ENCODE measurements at places on chromosomes 16 and 17. TPM values are rescaled to one million over a fixed set of nuclear protein-coding genes. Genes with fewer than 3 reads are reported as not detected.

Gene FBXL19
- 9.6 TPM for total RNA-seq

GRCh38 chr16:4481526-4481925 is 5.3 kb downstream of the HMOX2 start:
- no peak for DNase-seq

GRCh38 chr16:62869837-62870236 is 833.6 kb upstream of the CDH8 start:
- DNase-seq = no peak

DNA sequence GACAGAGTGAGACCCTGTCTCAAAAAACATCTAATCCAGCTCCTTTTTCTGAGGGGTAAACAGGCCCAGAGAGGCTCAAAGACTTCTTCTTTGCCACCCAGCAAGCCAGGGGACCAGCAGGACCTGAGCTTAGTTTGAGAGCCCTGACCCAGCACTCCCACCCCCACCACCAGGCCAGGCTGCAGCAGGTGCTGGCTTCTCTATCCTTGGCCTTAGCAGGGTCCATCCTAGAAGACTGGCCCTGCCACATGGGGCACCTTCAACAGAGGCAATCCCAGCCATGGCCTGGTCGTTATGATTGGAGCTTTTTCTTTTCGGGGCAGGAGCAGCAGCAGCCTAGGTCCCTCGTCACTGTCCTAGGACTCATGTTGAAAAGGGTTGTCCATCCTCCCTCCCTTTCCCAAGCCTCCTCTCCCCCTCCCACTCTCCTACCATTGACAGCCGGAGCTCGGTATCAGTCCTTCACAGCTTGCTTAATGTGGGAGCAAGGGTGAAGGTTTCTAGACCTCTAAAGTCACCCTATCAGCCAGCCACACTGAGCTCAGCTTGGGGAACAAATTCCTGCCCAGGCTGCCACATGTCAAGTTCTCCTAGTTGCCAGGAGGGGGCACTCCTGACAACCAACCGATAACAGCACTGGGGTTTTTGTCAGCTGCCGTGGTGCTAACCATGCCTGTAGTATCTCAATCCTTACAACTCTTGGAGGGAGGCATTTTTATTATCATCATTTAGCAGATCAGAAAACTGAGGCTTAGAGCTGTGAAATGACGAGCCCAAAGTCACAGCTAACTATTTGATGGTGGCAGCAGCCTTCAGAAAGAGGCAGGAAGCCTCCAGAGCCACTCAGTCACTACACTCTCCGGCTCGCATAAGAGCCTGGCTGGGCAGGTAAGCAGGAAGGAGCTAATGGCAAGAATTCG is 11.2 kb downstream of the MRPL27 start:
- no peak for DNase-seq

- DNase-seq = no peak
These were observed 32.3 kb downstream of the PECAM1 start for GRCh38 chr17:64358261-64358788.

DNA sequence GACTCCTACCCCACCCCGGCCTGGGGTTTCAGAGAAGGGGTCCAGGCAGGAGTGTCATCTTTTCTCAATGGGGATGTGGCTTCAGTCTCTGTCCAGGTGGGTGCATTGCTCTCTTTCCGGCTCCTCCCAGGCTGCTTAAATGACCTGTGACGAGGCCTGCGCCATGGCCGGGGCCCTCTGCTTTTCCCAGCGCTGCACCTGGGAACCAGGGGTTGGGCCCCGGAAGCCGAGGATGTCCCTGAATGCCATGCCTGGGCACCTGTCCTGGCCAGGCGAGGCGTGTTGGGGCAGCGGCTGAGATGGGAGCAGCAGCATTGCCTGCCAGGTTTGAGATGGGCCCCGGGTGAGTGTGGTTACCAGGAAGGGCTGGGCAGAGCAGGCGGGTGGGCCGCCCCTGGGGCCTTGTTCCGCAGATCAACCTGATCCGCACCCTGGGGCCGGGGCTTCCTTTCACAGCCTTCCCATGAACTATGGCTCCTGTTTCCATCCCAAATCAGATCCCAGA is 147.4 kb downstream of the SEC14L1 start:
- DNase-seq = no peak

DNA sequence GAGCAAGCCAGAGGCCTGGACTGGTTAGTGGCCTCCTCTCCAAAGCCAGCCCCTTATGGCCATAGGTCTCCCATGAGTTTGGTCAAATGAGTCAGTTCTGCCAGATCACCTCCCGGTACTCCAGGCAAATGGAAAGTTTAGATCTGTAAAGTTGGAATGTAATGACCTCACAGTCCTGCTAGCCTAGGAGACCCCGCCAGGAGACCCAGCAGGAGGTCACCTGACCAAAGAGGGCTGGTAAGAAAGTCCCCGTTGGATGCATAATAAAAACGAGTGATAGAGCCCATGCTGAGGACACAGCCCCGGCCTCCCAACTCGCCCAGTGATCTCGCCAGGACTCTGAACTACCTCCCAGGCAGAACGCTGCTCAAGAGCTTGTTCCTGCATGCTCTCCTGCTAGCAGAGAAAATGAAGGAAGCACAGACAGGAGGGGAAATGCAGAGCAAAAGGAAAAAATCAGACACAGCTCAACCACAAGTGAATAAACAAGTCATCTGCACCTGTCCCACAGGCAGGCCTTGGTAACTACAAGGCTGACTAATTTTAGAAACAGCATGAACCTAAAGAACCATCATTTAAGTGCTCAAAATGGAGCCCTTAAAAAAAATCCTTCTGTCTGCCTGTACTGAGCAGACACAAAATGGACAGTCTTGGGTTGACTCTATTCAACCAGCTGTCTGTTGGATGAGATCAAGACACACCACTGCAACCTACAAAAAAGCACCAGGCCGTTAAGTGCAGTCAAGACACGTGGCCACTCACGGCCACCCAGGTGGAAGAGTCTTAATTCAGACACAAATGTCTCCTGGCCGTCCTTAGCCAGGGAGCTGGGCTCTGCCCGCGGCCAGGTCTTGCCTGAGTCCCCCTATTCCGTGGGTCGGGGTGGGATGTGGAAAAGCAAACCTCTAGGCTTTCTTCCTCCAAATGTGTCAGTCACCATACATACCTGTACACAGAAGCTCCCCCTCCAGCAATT is 9.2 kb downstream of the CDIP1 start:
- no peak for DNase-seq

DNA sequence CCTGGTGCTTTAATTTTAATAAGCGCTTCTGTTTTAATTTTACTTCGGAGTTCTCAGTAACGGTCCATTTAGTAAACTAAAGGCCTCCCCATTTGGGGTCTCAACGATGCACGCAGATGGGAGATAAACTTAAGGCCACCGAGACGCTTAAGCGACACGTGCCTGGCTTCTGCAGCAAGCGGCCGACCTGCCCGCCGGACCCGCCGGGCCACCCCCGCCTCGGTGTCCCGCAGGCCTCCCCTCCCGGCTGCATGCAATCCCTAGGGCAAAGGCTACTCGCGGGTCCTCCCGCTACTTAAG is 592 bp downstream of the GCSH start:
- no peak for DNase-seq

DNA sequence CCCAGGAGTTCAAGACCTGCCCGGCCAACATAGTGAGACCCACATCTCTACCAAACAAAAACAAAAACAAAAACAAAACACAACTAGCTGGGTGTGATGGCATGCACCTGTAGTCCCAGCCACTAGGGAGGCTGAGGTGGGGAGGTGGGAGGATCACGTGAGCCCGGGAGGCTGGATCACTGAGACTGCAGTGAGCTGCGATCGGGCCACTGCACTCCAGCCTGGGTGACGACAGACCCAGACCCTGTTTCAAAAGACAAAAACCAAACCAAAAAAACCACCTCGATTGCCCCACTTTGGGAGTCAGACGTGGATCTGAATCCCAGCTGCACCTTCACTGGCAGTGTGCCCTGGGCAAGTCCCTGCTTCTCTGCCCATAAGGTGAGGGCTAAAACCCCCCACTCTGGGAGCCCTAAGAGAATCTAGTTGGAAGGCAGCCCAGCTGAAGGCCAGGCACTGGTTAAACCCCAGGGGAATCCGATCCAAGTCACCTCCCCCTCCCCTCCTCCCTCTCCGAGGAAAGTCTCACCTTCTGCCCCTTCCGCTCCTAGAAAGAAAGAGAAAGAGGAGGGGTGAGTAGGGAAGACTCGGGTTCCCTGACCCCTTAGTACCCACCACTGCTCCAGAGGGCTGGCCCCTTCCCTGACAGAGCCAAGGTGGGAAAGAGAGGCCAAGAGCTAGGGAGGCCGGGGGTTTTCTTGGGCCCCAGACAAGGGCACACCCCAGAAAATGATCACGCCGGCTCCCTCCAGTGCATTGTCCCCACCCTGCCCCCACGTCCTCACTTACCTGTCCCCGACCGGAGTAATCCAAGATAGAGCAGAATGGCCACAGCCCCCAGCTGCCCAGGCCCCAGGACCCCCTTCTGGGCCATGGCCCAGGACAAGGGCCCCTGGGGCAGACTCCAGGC is 647 bp downstream of the PRSS8 start:
- no peak for DNase-seq

Gene NPIPB6
- total RNA-seq = 4.1 TPM

Gene EFNB3
- total RNA-seq = 3.3 TPM

GRCh38 chr16:69564845-69565670 is 708 bp upstream of the NFAT5 start:
- DNase-seq = peak; percentile 25

Gene PTX4
- total RNA-seq = not detected

GRCh38 chr17:7655541-7655840 is 4.8 kb downstream of the ATP1B2 start:
- DNase-seq = no peak

DNA sequence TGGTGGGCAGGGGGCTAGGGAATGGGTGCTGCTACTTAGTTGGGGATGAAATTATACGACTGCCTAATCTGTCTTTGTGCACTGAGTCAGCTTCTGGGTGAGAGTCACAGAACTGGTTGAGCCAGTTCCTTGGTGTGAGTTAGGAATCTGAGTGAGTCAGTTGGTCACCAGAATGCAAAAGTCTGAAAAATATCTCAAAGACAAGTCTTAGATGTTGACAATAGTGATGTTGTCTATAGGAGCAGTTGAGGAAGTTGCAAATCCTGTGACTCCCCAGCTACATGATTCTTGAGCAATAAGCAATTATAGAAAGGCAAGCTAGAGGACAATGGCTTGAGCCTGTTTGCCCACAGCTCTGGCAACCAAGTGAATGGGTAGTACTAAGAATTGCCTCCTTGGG is 399.2 kb downstream of the CNTNAP4 start:
- DNase-seq = no peak

DNA sequence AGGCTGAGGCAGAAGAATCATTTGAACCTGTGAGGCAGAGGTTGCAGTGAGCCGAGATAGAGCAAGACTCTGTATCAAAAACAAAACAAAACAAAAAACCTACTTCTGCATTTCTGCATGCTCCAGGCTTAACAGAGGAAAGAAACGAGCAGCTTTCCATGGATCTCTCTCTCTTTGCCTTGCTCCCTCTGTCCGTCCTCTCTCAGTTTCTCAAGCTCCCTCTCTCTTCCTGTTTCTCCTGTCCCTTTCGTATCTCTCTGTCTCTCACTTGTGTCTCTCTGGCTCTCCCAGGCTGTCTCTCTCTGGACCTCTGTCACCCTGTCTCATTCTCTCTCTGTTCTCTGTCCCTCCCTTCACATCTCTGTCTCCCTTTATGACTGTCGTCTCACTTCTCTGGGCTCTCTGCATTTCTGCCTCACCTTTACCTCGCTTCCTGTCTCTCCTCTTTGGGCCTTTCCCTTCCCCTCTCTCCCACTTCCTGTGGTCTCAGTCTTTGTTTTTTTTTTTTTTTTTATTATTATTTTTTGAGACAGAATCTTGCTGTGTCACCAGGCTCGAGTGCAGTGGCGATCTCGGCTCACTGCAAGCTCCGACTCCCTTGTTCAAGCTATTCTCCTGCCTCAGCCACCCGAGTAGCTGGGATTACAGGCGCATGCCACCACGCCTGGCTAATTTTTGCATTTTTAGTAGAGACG is 4.1 kb upstream of the PITPNA start:
- no peak for DNase-seq

DNA sequence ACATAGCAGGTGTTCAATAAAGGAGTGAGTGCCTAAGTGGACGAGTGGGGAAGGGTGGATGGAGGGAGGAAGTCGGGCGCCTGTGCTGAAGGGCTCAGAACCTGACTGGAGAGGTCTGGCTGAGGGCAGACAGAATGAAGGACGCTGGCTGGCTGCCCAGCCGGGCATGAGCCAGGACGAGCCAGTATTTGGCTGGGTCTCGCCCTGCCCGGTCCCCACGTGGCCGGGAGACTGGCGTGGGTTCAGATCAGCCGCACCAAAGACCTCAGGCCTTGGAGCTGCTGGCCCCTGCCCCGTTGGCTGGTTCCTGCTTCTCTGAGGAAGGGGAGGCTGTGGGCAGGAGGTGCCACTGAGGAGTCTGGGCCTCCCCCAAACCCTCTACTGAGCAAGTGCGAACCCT is 79.8 kb downstream of the ENGASE start:
- DNase-seq = no peak

GRCh38 chr16:86834451-86835035 is 256.2 kb downstream of the FOXL1 start:
- DNase-seq = no peak

DNA sequence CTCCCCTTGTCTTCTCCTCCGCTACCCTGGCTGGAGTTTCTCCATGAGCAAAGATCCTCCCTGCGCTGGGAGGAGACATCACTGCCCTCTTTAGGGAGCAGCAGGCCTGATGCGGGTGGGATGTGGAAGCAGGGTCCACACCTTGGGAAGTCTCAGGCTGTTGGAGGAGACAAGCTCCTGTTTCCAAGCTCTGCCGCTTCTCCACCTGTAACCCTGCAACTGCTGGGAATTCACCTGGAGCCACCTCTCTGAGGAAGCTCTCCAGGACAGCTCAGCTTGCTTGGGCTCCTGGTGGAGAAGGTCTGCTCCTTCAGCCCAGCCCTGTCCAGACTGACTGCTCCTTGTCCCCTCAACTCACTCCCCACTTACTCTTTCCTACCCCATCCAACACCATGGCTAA is 14.8 kb upstream of the C17orf107 start:
- DNase-seq = no peak

DNA sequence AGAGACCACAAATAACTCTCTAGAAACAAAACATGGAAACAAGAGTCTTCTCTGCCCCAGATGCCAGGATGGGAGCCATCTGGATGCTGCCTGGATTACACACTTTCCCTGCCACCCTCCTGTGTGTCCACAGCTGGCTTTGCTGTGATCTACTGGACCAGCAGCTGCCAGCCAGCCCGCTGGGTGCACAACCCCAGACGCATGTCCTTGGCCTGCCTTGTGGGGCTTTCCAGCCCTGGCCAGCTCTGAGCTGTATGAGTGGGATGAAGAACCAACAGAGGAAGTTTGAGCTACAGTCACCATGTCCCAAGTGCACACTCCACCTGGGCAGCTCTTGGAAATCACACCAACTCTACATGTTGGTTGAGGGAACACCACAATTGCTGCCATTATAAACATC is 57.0 kb upstream of the TNRC6C start:
- no peak for DNase-seq

All from urinary bladder (tissue), 4 donors.